LNCaP clone FGC (cell line): ENCODE measurements at places on chromosomes 11 and 22.

- DNase-seq: no peak
Observed at GRCh38 chr11:11579012-11579988, 42.5 kb downstream of the GALNT18 start.

DNA sequence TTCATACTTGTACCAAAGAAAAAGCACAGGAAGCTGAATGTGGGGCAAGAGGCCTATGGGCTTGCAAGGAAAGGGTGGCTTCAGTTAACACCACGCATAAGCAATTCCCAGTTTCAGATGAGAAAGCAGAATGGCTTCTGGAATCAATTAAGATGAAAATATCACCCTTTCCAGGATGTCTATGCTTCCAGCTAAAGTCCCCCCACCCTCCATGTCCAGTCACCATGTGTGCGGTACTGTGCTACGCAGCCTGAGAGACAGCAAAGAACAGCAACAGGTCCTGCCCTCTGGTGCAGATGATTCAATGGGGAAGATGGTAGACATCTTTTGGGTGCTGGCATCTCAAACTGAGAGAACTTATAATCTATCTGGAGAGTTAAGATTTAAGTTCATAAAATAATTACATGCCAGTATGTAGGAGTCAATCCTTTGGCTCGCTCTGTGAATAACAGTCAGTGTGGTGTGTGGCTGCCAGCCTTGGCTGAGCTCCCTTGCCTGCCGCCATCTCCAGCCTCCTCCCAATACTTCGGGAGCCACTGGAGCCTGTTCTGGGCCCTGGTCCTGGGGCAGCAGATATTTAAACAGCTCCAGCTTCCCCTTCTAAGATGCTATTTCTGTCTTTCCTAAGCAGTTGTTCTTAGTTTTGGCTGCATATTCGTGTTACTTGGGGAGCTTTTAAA, 44.5 kb downstream of the ME3 start:
- no peak for DNase-seq

DNA sequence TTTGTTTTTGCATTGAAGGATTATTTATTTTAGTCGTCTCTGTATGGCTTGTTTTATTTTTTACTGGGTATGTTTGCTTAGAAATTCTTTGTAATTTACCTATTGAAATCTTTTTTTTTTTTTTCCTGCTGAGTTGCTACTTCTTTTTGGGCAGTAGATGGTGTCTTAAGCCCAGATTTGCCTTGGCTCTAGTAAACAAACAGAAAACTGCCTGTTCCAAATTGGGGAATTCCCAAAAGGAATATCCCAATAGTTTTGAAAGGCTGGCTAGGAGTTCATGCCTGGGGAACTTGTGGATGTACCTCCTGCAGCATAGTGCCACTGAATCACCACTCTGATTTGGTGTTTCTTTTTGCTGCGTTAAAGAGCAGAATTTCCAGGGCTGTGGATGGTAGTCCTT, 17.7 kb downstream of the PAMR1 start:
- no peak for DNase-seq

- DNase-seq: no peak
Observed at GRCh38 chr22:38071421-38072321, 12.3 kb downstream of the SLC16A8 start.

- DNase-seq: no peak
Observed at GRCh38 chr11:92457250-92457649, 232.6 kb downstream of the FAT3 start.

GRCh38 chr22:50531962-50532674, 2.3 kb upstream of the TYMP start:
- no peak for DNase-seq
